ENCODE measurements at places on chromosomes 7 and 10.
A peak's percentile ranks its signal among the peaks of the same experiment; 100 is the strongest.

- DNase-seq: no peak
Observed at GRCh38 chr7:103993551-103993950, 4.1 kb upstream of the RELN start.

DNA sequence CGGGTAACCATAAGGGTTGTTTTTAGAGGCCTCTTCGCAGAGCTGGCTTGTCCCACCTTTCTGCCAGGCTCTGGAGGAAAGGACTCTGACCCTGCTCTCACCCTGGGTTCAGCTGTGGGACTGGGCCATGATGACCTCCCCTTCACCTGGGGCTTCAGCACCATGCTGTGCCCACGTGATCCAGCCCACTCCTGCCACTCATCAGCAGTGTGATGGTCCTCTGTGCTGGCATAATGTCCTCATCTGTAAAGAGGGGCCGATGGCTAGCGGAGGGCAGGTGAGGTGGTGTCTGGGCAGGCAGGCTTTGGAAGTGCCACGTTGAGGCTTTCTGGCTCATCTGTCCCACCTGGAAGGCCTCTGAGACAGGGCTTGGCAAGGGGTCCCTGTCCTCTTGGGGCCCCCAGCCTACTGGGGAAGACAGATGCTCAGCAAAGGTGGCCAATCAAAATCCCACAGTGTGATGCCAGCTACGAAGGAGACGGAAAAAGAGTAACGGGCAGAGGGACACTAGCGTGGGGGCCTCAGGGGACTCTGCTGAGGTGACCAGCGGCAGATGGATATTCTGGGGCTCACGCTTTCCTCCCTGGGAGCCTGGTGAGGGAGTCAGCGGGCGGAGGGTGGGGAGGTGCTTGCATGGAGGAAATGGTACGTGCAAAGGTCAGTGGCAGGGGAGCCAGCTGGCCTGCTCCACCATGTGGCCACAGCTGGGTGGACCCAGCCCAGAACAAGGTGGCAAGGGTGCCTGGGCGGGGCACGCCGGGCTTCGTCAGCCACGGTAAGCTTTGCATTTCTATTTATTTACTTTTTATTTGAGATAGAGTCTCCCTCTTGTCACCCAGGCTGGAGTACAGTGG, 5.4 kb downstream of the LRWD1 start:
- no peak for DNase-seq

- DNase-seq: no peak
Observed at GRCh38 chr7:137920637-137921399, 74.0 kb upstream of the DGKI start.

GRCh38 chr7:125032943-125033342, 103.3 kb upstream of the POT1 start:
- no peak for DNase-seq

DNA sequence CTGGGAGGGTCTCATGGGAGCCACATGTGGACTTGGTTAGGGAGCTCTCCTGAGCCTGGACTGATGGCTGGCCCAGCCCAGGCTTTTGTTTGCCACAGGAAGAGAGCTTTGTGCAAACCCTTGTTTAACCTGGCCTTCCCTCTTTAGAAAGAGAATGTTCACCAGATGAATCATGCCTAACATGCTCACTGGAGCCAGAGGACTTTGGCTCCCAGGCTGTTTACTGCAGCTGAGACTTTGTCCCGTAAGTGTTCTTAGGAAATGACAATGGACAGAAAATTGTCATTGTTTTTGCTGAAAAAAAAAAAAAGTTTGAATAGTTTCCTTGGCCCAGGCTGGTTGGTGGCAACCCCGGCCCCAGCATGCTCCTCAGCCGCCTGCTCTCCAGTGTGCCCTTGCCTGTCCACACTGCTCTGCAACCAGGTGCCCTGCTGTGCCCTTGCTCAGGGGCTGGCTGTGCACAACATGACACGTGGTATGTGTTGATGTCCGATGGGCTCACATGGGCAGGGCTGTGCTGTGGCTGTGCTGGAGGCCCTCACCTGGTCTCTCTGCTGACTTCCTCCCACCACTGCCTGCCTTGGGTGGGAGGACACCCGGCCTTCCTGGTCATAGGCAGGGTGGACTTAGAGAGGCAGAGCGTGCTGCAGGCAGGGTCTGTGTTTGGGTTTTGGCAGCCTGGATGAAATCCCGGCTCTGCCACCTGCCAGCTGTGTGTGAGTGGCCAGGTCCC, 215.3 kb upstream of the ZNF32 start:
- DNase-seq: no peak

DNA sequence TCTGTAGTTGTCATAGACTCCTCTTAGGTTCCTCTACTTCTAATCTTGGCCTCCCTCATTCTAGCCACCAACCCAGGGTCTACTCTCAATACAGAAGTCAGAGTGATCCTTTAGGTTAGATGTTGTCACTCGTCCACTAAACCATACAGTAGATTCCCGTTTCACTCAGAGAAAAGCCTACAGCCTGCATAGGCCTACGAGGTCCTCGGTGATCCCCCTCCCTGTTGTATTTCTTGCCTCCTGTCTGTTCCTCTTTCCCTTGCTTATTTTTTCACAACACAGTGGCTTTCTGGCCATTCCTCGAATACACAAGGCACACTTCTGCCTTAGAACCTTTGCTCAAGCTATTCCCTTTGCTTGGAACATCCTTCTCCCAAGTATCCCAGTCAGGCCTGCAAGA, 183.0 kb upstream of the PRSS1 start:
- peak; percentile 58 for DNase-seq

DNA sequence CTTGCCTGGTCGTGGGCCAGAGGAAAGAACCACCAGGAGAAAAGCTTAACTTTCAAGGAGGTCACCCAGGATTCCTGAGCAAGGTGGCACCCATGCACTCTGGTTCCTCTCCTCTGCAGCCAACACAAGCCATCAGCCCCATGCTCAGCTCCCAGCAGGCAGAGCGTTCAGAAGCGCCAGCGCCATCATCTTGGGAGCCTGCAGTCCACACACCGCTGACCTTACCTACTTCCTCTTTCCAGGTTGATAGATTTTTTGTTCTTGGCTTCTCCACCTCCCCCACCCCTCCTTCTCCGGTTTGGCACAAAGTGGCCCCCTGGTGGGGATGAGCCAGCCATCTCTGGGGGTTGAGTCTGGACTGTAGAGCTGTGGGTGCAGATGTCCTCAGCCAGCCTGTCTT, 1.7 kb upstream of the WDR86 start:
- DNase-seq: no peak

DNA sequence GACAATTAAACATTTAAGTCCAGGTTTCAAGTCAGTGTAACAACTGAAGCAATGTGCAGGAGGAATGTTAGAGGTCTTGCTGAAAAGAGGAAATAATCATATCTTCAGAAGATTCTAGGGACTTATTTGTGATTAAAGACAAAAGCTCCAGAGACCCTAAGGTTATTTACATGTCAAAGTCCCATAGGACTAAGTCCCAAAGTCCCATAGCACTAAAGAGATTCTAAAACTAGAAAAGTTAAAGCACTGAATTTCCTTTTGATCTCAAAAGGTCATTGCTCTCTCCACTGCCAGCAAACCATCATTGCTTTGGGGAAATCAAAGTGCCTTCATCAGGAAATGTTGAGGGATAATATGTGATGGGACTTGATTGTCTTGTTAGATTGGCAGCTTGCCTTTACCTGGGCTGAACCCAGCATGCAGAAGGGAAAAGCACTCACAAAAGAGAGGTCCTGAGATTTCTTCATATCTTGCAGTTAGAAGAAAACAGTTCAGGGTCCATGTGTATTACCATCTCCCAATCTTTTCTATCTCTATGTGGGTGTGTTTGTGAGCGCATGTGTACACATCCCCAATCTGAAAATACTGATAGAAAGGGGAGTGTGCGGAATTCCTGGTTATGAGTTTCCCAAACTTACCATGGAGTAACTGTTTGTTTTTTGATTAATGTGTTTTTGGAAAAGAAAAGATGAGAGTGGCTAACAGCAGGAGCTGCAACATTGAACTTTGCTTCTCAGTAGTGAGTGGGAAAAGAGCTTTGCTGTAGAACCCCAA, 21.8 kb downstream of the NUDT13 start:
- DNase-seq: no peak

- no peak for DNase-seq
Observed at GRCh38 chr10:85719408-85719807, 647.2 kb downstream of the GRID1 start.

GRCh38 chr7:24851786-24852185, 94.5 kb upstream of the GSDME start:
- DNase-seq: no peak
